ENCODE measurements at places on chromosomes 7 and 10.

DNA sequence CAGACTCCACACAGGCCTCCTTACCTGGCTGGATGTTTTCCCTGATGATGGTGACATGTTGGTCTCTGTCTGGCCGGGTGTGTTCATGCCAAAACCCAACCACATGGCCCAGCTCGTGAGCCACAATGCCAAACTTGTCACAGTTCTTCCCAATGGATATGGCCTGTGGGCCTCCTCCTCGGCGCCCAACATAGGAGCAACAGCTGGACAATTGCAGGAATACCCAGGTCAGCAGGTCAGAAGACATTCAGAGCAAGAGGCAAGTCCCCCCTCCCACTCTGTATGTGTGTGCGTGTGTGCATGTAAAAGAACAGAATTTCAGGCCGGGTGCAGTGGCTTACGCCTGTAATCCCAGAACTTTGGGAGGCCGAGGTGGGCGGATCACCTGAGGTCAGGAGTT lies 63.7 kb upstream of the OPALIN start:
- DNase-seq, result no peak

- no peak for DNase-seq
Measured at GRCh38 chr10:21197838-21198237, 300.7 kb upstream of the NEBL start.

DNA sequence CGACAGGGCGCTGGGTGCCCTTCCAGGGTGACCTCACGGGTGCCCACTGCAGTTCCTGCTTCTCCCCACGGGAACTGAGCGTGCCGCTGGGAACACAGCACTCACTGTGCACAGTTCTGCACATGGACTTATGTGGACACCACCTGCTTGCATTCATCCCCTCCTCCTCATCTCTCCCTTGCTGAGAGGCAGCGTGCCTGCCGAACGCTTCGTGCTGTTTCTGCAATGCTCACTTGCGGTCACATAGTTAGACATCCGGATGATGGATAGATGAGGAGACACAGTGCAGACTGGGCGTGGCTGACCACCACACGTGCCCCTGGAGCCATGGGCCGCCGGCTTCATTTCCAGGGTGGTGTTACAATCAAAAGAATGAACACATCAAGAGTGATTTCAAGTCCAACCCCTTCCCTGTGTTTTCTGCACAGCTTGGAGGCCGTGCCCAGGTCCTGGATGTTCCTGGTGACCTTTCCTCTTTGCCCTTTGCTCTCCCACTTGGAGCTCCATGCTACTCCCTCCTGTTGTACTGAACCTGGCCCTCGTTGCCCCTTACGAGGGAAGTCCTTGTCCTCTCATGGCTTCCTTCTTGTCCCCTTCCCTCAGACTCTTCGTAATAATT lies 119.4 kb downstream of the VIPR2 start:
- peak; percentile 64 for DNase-seq

GRCh38 chr10:132748545-132749370 lies 37.2 kb downstream of the NKX6-2 start:
- DNase-seq, result no peak

- no peak for DNase-seq
Measured at GRCh38 chr10:46060706-46061105, 14.6 kb upstream of the MSMB start.

GRCh38 chr7:50449501-50449880 lies 659 bp downstream of the FIGNL1 start:
- no peak for DNase-seq

DNA sequence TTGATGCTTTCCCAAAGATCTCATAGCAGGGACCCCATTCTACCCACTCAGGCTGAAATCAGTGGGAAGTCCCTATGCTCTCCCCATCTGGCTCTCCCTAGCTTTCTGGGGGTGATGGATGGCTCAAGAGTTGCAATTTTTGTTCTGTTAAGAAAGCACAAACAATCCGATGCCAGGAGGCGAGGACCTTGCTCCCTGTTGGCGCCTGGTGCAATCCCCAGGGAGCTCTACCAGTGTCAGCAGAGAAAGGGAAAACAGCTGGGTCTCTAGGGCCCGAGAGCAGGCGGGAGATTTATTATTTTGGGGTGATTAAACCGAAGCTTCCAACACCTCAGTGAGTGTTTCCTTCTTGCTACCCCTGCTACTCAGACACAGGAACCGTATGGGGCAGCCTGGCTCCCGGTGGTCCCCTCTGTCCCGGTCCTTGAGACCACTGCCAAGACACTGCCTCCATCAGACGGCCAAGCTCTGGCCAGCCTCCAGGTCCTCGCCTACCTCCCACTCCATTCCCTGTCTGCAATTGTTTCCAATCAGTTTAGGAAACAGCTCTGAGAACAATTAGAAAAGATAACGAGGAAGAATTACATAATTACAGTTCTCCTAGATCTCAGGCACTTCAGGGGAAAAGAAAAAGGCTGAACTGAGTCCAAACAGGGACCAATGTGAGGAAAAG lies 147.9 kb downstream of the PLXNA4 start:
- no peak for DNase-seq

DNA sequence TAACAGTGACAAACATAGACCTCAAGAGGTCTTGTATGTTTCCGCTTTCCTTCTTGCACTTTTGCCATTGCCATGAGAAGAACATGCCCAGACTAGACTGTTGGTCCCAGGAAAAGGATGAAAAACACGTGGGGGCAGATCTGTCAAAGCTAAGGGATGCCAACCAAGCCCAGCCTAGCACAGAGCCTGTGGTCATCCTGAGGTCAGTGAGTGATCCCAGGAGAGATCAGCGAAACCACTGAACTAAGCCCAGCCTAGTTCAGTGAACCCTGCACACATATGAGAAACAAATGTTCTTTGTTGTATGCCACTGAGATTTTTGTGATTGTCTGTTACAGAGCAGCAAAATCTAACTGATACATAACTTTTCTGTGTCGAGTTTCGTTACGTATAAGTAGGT lies 718.8 kb downstream of the MAGI2 start:
- DNase-seq, result no peak

GRCh38 chr10:99562631-99563030 lies 29.9 kb downstream of the NKX2-3 start:
- DNase-seq, result no peak
